ENCODE measurements at places on chromosomes 1 and 21. TPM values are rescaled to one million over a fixed set of nuclear protein-coding genes. Genes with fewer than 3 reads are reported as not detected.

SNX7 gene
- total RNA-seq, result 12.9 TPM

ADAMTS5 gene
- total RNA-seq, result 0.64 TPM

- DNase-seq, result no peak
- no peak overlapping the region for H3K27ac ChIP-seq
- 0 out of 2 replicates have a peak, but pooled peaks cover 3% of the 10 kb centered on the region for H3K36me3 ChIP-seq
- peaks cover 34% of the 10 kb centered on the region for H3K27me3 ChIP-seq
- peaks cover 6% of the 10 kb centered on the region for H3K4me1 ChIP-seq
- no peak overlapping the region for H3K4me3 ChIP-seq
These were observed 16.3 kb upstream of the PPM1J start for GRCh38 chr1:112731451-112731850.

DNA sequence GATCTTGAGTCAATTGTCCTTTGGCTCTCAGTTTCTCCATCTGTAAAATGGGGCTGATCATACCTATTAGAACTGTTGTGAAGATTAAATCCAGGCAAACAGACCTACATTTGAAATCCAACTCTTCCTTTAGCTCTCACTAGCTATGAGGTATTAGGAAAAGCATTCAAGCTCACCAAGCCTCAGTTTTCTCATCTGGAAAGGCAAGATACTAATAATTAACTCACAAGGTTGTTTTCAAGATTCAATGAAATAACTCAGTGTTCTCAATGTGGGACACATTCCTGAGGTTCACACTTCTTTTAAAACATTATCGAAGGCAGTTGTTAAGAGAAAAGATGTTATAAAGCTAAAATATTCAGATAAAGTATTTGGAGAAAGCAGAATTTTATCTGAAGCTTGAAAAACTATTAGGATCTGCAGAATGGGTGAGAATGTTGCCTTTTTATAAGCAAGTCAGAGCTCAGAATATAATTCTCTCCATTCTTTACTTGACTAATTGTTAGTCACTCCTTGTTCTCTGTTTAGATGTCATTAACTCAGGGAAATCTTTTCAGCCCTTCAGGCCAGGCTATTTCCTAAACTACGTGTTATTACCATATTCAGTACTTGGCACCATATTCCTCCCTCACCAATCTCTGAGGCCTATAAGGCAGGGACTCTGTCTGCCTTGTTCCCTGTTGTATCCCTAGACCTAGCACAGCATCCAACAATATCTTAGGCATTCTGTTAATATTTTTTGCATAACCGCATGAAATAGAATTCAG, 72.0 kb upstream of the VAV3 start:
- H3K27ac ChIP-seq, result no peak overlapping the region
- H3K4me1 ChIP-seq, result peaks cover 18% of the 10 kb centered on the region
- H3K4me3 ChIP-seq, result no peak overlapping the region
- H3K27me3 ChIP-seq, result no peaks in the 10 kb centered on the region

GRCh38 chr1:151802372-151802771, 2.8 kb downstream of the LINGO4 start:
- H3K27ac ChIP-seq, result no peak overlapping the region
- H3K27me3 ChIP-seq, result peaks cover 6% of the 10 kb centered on the region
- no peaks in the 10 kb centered on the region for H3K36me3 ChIP-seq
- no peak overlapping the region for H3K4me3 ChIP-seq

- no peak overlapping the region for H3K27ac ChIP-seq
- H3K36me3 ChIP-seq, result no peaks in the 10 kb centered on the region
- H3K27me3 ChIP-seq, result no peaks in the 10 kb centered on the region
These were observed 73.3 kb upstream of the PDE4B start for GRCh38 chr1:65719391-65719790.

GRCh38 chr21:37704751-37705150, 211.5 kb downstream of the KCNJ6 start:
- no peaks in the 10 kb centered on the region for H3K4me1 ChIP-seq
- no peak overlapping the region for H3K27ac ChIP-seq
- H3K36me3 ChIP-seq, result no peaks in the 10 kb centered on the region
- no peak for DNase-seq
- H3K4me3 ChIP-seq, result no peak overlapping the region
- no peaks in the 10 kb centered on the region for H3K27me3 ChIP-seq
